ENCODE measurements at places on chromosomes 12 and 14.

DNA sequence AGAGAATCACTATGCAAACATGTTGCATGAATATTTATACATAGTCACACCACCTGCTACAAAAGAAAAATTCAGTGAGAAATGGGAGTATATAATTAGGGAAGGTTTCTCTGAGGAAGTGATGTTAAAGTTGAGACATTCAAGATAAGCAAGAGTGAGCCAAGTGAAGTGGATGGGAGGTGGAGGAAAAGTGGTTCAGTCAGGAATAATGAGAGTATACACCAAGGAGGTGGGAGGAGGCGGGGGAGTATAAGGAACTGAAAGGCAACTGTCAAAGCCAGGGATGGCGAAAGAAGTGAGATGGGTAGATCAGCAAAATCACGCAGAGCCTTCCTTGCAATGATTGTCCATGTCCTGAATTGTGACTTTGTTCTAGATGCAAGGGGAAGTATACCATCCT is 33.7 kb downstream of the PRKD1 start:
- DNase-seq: no peak

DNA sequence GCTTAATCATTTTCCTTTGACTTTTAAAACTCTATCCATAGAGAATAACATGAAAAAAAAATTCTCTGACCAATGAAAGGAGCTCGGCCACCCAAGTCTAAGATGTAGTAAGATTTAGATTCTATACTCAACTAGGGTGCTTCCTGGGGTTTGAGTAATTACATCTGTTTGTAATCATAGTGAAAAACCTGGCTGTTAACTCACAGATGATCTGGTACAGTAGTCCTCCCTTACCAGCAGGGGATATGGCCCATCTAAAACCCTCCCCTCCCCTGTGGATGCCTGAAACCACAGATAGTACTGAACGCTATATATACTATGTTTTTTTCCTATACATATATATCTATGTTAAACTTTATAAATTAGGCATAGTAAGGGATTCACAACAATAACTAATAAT is 89.2 kb downstream of the DAAM1 start:
- DNase-seq: no peak

GRCh38 chr12:79997096-79997791 is 62.3 kb upstream of the PPP1R12A start:
- DNase-seq: no peak

GRCh38 chr12:46904406-46905238 is 78.8 kb upstream of the SLC38A4 start:
- no peak for DNase-seq

GRCh38 chr12:6753772-6754356 is 923 bp upstream of the MLF2 start:
- no peak for DNase-seq

DNA sequence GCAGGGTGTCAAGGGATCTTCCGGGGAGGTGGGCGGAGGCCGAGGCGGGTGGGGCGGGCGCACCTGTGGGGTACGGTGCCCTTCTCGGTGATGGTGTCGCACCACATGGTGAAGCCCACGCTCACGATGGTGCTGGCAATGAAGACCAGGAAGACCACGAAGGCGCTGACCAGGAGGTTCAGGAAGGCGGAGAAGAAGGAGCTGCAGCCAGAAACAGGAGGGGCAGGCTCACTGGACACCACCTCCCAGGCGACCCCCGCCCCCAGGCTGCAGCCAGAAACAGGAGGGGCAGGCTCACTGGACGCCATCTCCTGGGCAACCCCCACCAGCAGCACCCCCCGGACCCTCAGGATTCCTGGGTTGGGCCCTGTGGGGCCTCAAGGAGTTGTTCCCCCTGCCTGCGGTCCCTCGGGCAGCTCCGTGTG is 7.6 kb downstream of the TMEM179 start:
- DNase-seq: no peak

All from fibroblast of the conjunctiva (primary cell).